Naive thymus-derived CD8-positive, alpha-beta T cell (primary cell): ENCODE measurements at places on chromosomes 7 and 10. TPM values are rescaled to one million over a fixed set of nuclear protein-coding genes. Genes with fewer than 3 reads are reported as not detected.

MLXIPL gene
- total RNA-seq: not detected

SLC18A3 gene
- total RNA-seq: not detected

GRCh38 chr10:35369049-35369611 is 32.8 kb downstream of the CCNY start:
- no peaks in the 10 kb centered on the region for H3K27me3 ChIP-seq
- H3K27ac ChIP-seq: no peak overlapping the region
- peaks cover 77% of the 10 kb centered on the region for H3K4me1 ChIP-seq
- no peak for DNase-seq
- H3K36me3 ChIP-seq: no peaks in the 10 kb centered on the region

GRCh38 chr10:34177445-34177844 is 637.7 kb downstream of the PARD3 start:
- H3K27ac ChIP-seq: no peak overlapping the region
- no peaks in the 10 kb centered on the region for H3K27me3 ChIP-seq
- peaks cover 2% of the 10 kb centered on the region for H3K4me1 ChIP-seq
- no peak overlapping the region for H3K4me3 ChIP-seq
- H3K36me3 ChIP-seq: no peaks in the 10 kb centered on the region

DNA sequence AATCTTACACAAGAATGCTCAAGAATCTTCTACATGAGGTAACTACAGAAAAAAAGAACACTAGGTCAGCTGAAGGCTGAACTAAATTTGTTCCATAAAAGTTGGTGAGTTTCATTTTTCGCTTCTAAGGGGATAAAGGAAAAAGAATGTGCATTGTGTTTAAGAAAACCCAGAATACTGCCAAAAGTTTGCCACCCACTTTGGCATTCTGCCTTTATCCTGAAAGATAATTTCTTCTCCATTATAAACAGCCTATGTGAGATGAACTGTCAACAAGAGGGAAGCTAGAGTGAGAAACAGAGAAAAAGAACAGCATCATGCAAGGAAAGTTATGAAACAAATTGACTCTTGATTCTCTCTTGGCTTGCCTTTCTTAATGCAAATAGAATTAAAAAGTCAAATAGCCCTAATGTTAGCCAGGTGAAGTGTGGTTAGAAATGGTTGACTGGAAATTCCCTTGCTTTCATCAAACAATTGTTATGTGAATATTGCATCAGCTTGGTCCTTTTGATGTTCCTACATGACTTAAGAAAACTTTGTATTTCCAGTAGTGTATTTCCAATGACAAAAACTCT is 25.8 kb downstream of the STEAP1 start:
- H3K4me3 ChIP-seq: no peak overlapping the region
- no peak for DNase-seq
- no peaks in the 10 kb centered on the region for H3K27me3 ChIP-seq
- no peak overlapping the region for H3K27ac ChIP-seq

FFAR4 gene
- total RNA-seq: not detected

- H3K27ac ChIP-seq: no peak overlapping the region
- DNase-seq: no peak
- no peak overlapping the region for H3K4me3 ChIP-seq
- H3K27me3 ChIP-seq: no peaks in the 10 kb centered on the region
- H3K36me3 ChIP-seq: no peaks in the 10 kb centered on the region
- peaks cover 26% of the 10 kb centered on the region for H3K4me1 ChIP-seq
Observed at GRCh38 chr10:5556576-5556975, 31.8 kb downstream of the CALML3 start.

DNA sequence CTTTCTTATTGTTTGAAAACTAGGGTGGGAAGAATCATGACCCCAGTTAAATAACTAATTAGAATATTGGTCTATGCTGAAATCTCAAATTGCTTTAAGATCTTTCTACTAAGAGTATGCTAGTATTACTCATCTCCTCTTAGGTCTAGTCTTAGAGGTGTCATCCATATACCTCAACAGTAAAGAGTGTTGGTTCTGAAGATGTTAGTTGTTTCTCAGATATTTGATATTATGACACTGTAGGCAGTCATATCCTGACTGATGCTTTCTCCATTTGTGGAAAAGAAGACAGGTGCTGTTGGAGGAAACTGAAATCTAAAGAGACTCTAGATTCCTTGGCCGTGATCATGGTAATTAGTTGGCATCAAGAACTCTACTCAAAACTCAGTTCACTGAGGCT is 21.2 kb downstream of the BPGM start:
- H3K4me1 ChIP-seq: peaks cover 16% of the 10 kb centered on the region
- no peak for DNase-seq
- H3K27me3 ChIP-seq: no peaks in the 10 kb centered on the region
- no peak overlapping the region for H3K4me3 ChIP-seq
- peak overlapping the region; percentile 70 for H3K27ac ChIP-seq
- peaks cover 7% of the 10 kb centered on the region for H3K36me3 ChIP-seq

- no peak for DNase-seq
- H3K4me1 ChIP-seq: no peaks in the 10 kb centered on the region
Observed at GRCh38 chr10:126290232-126290631, 98.0 kb downstream of the ADAM12 start.

DNA sequence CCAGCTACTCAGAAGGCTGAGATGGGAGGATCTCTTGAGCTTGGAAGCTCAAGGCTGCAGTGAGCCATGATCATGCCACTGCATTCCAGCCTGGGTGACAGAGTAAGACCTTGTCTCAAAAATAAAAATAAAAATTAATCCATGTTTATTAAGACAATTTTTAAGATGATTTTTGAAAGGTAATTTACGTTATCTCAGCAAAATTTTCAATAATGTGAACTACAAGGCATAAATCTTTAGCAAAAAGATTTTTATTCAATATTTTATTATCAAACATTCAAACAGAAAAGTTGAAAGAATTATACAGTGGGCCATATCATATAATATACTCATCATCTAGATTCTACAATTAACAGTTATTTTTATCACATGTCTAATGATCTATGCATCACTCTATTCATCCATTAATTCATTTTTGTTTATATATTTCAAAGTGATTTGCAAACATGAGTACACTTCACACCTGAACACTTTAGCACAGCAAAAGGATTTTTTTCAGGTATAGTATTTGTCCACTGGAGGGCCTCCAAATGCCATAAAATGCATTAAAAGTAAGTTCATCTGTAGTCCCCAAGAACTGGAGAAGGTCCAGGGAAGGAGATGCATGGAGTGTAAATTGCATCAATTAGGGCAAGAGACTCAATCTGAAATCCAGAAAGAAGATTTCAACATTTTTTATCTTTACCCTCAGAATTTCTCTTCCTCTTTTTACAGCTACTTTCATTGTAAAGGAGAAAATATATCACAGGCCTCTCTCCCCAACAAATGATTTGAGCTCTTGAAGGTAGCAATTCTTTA is 38.6 kb upstream of the RSBN1L start:
- no peaks in the 10 kb centered on the region for H3K4me1 ChIP-seq
- no peak overlapping the region for H3K4me3 ChIP-seq
- H3K36me3 ChIP-seq: no peaks in the 10 kb centered on the region
- no peaks in the 10 kb centered on the region for H3K27me3 ChIP-seq
- H3K27ac ChIP-seq: no peak overlapping the region
- no peak for DNase-seq

GRCh38 chr7:1940402-1940786 is 270.3 kb downstream of the ELFN1 start:
- H3K4me3 ChIP-seq: peak overlapping the region; percentile 84
- H3K36me3 ChIP-seq: peaks cover 20% of the 10 kb centered on the region
- DNase-seq: peak; percentile 83
- H3K27ac ChIP-seq: peak overlapping the region; percentile 98
- H3K4me1 ChIP-seq: peaks cover 62% of the 10 kb centered on the region

POMZP3 gene
- total RNA-seq: 20.5 TPM

GRCh38 chr10:59625721-59626522 is 83.7 kb downstream of the SLC16A9 start:
- H3K27ac ChIP-seq: no peak overlapping the region
- H3K4me3 ChIP-seq: no peak overlapping the region
- H3K36me3 ChIP-seq: no peaks in the 10 kb centered on the region

GRCh38 chr10:124762281-124762680 is 18.1 kb upstream of the FAM53B start:
- no peak overlapping the region for H3K27ac ChIP-seq
- no peak for DNase-seq
- no peak overlapping the region for H3K4me3 ChIP-seq

LRMDA gene
- total RNA-seq: not detected

DNA sequence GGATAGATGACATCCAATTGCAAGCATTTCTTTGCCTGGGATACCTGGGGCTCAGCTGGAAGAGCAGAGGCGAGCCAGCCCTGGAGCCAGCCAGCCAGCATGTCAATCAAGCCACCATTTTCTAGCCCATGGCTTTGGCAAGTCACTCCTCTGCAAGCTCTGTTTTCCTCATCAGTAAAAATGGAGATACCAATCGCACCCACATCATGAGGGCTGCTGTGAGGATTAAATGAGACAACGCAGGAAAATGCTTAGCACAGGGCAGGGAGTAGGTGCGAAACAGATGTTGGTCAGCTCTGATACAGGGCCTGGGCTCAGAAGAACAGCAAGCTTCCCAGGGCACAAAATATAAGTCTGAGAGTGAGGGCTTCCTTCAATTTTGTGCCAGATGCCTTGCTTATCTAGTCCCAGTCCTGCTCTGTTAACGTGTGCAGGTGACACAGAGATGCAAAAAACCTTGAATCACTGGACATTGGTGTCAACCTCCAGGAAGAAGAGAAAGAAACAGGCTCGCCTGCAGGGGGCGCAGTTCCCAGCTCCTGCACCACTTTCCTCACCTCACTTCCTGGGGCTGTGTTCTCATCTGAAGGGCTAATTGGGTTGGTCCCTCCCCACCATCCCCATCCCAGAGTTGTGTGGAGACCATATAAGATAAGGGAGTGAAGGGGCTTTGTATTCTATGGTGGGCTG is 72.8 kb upstream of the CACUL1 start:
- no peaks in the 10 kb centered on the region for H3K27me3 ChIP-seq
- no peak for DNase-seq

ADAM8 gene
- 9.4 TPM for total RNA-seq

- no peaks in the 10 kb centered on the region for H3K36me3 ChIP-seq
- H3K4me3 ChIP-seq: no peak overlapping the region
- no peak overlapping the region for H3K27ac ChIP-seq
- no peak for DNase-seq
- H3K27me3 ChIP-seq: peaks cover 25% of the 10 kb centered on the region
Observed at GRCh38 chr10:75935240-75935639, 503.8 kb downstream of the LRMDA start.

DCLRE1C gene
- total RNA-seq: 32.4 TPM

CFAP46 gene
- total RNA-seq: not detected

DNA sequence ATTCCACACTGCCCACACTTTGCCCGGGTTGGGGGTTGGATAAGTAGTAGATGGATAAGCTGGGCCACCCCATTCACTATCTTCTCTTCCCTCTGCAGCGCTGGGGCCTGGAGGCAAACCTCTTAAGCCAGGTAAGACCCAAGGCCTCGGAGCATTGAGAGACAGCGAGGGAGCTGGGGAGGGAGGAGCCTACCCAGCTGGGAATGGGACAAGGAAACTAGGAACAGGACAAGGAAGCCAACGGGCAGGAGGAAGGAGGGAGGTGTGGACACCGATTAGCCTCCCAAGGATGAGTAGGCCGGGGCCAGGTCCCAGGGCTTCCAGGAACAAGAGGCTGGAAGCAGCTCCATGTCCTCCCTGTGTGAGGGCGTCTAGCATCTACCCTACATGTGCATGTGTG is 9.6 kb downstream of the ELN start:
- no peaks in the 10 kb centered on the region for H3K36me3 ChIP-seq
- H3K4me1 ChIP-seq: no peaks in the 10 kb centered on the region
- no peaks in the 10 kb centered on the region for H3K27me3 ChIP-seq
- no peak overlapping the region for H3K4me3 ChIP-seq
- DNase-seq: no peak

DNA sequence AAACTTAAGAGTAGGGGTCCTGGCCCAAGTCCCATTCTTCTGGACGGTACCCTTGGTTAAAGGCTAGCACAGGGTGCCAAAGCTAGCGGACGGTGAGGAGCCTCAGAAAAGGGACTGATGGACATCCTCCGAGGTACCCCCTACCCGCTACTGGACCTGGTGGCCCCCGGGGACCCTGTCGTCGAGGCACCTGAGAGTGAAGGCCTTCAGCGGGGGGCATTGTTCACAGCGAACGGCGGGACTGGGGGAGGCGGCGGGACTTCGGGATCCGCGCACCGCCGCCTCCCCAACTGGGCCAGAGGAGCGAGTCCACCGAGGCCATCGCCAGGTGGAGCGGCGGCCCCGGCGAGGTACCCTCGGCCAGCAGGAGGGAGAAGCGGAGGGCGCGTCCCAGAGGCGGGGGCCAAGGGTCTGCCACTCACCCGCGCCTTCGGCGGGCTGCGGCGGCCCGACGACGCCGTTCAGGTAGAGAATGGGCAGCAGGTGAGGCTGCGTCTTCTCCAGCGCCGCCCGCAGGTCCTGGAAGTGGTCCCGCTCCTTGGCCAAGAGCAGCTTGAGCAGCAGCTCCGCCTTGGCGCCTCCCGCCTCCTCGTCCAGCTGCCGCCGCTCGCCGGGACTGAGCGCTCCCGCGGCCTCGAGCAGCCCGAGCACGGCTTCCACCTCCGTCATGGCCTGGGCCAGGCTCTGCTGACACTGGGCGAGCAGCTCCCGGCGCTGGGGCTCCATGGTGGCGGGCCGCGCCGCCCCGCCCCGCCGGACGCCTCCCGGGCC is 575 bp downstream of the DLG5 start:
- no peak for DNase-seq
- peaks cover 75% of the 10 kb centered on the region for H3K27me3 ChIP-seq
- H3K4me1 ChIP-seq: peaks cover 7% of the 10 kb centered on the region

OIT3 gene
- total RNA-seq: not detected
